Activated CD4-positive, alpha-beta T cell treated with anti-CD3 and anti-CD28 coated beads, Interleukin-2, amount 50 U/mL, for 24 hours (primary cell): ENCODE measurements at places on chromosomes 16 and 17.

DNA sequence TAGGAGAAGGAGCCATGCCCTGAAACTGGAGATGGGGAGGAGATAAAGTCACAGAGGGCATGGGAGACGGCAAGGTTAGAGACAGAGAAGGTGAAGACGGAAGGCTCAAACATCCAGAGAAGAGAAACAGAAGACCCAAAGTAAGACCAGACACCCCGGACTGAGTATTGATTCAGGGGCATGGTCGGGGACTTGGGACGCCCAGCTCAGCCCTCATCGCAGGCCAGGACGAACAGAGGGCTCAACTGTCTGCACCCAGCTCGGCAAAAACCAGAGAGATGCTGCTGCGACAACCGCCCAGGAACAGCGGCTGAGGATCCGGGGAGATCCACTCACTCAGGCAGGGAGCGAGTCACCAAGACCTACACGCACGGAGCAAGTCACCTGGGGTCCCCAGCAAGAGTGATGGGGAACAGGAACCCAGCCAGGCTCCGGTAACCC lies 999 bp downstream of the XYLT1 start:
- DNase-seq, result no peak

DNA sequence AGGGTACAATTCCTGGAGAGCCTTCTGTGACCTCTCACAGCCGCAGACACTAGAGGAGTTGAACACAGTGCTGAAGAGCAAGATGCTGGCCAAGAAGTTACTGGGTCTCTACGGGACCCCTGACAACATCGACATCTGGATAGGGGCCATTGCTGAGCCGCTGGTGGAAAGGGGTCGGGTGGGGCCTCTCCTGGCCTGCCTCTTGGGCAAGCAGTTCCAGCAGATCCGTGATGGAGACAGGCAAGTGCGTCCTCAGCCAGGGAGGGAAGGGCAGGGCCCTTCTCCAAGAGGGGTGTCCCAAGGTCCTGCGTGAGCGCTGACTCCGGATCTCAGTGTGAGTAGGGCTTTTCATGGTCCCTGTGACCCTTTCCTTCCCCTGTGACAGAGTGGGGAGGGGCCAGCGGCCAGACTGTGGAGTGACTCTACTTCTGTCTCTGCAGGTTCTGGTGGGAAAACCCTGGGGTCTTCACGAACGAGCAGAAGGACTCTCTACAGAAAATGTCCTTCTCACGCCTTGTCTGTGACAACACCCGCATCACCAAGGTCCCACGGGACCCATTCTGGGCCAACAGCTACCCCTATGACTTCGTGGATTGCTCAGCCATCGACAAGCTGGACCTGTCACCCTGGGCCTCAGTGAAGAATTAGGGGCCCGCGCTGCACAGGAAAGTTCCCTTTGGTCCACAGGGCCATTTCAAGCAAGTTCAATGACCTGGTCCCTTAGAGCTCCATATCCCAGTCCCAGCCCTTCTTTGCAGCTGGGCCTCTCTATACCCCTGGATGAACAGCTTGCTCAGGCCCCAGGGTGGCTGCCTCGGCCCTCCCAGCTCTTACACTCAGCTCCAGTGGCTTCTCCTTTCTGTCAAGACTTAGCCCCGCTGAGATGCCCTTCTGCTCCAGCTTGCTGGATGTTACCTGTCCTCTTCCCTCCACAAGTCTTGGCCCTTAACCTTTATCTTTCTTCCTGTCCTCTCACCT lies 13.1 kb downstream of the MPO start:
- DNase-seq, result no peak

DNA sequence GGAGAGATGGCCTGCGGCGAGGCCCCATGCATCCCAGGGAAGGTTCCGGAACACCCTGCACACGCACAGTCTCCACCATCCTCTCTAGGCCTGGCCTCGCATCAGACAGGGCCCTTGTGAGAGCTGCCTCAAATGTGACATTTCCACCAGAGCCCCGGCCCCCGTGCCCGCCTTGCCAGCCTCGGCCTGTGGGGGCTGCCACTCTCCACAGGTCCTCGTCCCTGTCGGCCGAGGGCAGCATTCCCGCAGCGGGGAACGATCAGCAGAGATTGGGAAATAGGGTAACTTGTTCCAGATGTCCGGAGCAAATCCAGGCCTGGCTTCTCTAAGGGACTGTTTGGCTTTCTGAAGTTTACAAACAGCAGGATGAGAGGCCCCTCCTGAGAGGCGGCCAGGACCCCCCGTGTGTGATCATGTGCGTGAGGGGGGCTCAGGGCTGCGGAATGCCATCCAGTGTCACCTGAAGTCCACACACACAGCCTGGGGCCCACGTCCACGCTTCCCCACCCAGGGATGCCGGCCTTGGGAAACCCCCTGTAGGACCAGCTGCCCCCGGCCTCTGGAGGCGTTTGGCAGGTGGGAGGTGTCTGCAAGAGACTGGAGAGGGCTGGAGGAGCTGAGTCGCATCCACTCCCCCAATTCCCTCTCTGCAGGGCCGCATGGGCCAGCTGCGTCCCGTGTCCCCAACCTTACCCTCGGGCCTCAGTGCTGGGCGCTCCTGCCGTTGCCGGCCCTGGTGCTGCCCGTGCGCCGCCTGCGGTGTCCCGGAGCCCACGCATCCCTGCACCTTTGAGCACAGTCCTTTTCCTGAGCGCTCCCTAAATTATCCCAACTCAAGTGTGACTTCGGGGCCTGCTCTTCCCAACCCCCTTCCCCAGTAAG lies 70.4 kb downstream of the ZDHHC7 start:
- no peak for DNase-seq

GRCh38 chr17:43352579-43353331 lies 46.0 kb upstream of the ARL4D start:
- no peak for DNase-seq

DNA sequence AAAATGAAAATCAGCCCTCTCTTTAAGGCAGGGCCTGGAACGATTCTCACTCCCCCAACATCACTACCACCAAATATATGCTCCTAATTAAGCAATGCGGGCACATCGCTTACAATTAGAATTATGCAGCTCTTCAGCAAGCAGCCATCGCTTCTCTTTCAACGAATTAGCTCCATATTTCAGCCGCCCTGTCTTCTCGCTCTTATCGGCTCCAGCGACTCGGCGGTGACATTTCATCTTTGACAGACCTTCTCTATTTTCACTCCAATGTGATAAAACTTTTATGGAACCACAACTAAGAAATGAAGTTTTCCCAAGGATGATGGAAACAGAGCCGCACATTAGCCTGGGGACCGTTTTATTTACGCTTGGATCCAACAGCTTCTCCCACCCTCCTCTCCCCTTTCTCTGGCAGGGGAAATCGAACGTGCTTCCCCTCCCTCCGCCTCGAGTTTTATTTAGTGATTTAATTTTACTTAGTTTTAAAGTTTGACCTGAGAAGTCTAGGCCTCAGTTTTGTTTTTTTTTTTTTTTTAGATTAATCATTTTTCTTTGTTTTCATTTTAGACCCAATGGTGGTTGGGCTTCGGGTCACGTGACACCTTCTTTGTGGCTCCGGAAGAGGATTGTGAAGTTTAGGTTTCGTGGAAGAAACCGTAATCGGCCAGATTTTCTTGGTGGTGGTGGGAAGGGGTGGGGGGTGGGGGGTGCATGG lies 3.1 kb upstream of the HOXB2 start:
- peak; percentile 27 for DNase-seq

- DNase-seq, result no peak
Observed at GRCh38 chr17:11300738-11301137, 59.7 kb downstream of the SHISA6 start.

DNA sequence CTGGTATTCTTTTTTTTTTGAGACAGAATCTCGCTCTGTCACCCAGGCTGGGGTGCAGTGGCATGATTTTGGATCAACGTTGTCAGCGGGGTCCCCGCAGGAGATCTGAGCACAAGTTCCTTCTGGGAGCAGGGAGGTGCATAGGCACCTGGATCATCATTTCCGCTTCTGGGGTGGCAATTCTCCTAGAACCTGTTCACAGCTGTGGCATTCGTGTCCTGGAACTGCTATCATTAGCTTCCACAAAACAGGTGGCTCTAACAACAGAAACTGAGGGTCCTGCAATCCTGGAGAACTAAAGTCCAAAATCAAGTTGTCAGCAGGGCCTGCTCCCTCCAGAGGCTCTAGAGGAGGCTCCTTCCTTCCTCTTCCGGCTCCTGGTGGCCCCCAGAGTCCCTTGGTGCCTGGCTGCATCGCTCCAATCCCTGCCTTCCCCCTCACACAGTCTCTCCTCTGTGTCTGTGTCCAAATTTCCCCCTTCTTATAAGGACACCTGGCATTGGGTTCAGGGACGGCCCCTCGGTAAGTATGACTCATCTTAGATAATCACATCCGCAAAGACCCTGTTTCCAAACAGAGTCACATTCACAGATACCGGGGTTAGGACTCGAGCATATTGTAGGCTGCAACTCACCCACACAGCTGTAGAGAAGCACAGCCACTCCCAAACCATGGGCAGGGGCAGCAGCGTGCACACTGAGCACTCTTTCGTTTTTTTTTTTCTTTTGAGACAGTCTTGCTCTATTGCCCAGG lies 43.5 kb upstream of the KLHDC4 start:
- DNase-seq, result no peak

DNA sequence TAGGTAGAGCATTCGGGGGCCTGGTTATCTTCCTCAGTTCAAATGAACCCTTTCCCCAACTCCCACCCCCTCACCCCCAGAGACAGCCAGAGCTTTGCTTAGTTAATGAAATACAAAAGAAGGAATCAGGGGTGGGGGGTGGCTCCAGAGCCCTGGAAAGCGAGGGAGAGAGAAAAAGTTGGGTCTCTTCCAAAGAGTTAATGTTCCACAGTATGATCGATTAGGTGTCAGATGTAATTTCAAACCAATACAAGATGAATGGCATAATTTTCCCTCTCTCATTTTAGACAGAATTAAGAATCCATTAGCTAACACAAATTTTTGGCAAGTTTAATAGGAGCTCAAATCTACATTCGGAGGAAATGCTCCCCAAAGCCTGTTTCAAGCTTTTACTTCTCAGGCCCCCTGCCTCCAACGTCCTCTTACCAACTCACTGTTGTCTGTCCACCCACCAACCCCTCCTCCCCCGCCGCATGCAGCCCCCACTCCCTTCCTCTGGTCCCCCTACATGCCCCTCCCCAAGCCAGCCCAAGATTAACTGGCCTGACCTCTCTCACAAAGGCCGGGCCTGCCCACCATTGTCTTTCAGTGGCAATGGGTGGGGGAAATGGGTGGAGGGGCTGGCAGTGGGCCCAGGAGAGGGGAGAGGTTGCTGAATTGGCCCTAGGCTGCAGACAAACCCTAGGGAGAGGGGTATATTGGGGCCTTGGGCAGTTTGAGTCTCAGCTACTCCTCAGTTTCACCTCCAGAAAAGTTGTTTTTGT lies 28.2 kb downstream of the NEUROD2 start:
- DNase-seq, result no peak

DNA sequence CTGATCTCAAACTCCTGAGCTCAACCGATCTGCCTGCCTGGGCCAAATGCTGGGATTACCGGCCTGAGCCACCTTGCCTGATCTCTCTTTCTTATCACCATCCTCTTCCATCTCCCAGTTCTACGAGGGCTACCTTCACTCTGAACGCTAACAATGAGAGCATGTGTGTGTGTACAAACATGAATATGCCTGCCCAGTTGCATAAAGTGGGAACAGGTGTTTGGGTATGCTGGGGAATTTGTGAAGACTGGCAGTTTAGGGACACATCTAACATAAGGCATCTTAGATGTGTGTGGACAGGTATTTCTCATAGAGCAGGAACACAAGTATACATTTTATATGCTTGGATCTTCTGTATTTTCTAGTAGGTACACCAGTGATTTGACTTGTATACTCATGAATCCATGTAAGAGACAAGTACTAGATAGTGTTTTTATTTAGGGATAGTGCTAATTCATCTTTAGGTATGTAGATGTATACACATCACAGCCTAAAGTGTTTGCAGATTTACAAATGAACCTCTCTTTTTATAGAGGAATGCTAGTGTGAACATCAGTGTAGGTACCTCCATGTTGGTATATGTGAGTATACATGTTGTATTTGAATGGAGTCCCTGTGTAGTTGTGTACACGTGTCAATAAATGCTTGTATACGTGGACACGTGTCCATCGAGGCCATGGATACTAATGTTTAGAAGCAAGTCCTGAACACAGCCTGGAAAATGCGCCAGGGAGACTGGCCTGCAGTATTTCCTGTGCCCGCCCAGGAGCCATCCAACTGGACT lies 1.2 kb upstream of the DLX4 start:
- DNase-seq, result no peak
